ENCODE measurements at places on chromosomes 12 and 14.

- no peak for DNase-seq
Measured at GRCh38 chr14:65486863-65487262, 74.3 kb downstream of the FUT8 start.

GRCh38 chr12:109299849-109300248, 9.2 kb downstream of the FOXN4 start:
- no peak for DNase-seq

- no peak for DNase-seq
Measured at GRCh38 chr12:48016373-48017020, 12.2 kb upstream of the COL2A1 start.

- DNase-seq = no peak
Measured at GRCh38 chr12:29429999-29430715, 49.2 kb upstream of the ERGIC2 start.

GRCh38 chr12:104763168-104763805, 194.8 kb downstream of the SLC41A2 start:
- DNase-seq = no peak

DNA sequence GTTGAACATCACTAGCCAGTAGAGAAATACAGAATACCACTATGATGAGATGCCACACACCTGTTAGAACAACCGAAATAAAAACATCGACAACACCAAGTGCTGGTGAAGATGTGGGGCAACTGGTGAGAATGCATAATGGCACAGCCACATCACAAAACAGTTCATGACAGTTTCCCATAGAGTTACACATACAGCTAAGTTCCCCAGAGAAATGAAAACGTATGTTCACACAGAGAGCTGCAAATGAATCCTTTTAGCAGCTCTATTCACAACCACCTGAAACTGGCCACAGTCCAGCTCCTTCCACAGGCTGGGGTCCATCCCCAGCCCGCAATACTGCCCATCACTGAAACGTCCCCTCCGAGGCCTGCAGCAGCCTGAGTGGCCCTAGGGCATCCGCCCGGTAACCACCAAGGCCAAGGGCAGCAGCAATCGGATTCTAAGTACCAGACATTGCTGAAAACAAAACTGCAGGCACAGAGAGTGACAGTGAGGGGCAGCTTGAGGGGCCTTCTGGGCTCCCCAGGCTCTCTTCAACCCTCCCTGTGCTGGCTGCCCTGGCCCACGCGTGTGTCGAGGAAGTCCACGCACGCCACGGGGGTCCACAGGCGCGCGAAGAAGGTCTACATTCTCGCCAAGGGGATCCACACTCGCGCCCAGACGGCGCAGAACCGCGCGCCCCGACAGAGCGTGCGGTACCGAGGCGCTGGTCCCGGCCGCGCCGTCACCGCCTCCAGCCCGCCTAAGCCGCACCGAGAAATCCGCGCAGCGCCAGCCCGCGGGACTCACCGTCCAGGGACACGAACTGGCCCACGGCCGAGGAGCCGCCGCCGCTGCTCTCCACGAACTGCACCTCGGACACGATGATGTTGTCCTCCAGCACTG, 903 bp downstream of the BRF1 start:
- DNase-seq = peak; percentile 23

DNA sequence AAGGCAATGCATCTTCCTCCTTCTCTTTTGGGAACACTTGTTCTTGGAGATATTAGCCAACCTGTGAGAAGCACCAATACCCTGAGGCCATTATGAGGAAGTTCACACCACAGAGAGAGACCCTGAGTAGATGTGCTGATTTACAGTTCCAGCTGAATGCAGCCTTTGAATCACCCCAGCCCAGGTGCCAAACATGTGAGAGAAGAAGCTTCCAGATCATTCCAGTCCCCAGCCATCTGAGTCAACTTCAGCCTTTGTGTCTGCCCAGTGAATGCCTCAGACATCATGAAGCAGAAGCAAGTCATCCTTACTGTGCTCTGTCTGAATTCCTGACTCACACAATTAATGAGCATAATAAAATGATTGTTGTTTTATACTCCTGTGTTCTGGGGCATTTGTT, 25.1 kb downstream of the C12orf42 start:
- no peak for DNase-seq

All from stimulated activated CD4-positive, alpha-beta T cell treated with anti-CD3 and anti-CD28 coated beads, Interleukin-1b, Interleukin-23, amount 100 ng/mL, for 48 hours (primary cell).